ENCODE measurements at places on chromosomes 2 and 18.

DNA sequence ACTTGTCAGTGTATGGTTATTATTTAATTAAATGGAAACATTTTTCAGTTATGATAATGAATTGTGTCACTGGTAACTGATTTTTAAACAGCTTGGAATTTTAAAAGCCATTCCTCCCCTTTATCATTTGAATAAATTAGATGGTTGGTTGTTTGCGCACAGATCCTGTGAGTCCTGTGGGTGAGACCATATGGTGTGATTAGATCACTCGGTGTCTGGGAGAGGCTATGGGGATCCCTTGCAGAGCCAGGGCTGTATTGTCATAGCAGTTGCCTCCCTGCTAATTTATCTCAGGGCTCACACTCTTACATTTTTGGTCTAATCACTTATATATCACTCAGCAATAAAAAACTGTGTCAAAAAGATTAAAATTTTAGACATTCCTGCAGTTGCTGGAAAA lies 133.5 kb downstream of the ASXL3 start:
- DNase-seq, result no peak

DNA sequence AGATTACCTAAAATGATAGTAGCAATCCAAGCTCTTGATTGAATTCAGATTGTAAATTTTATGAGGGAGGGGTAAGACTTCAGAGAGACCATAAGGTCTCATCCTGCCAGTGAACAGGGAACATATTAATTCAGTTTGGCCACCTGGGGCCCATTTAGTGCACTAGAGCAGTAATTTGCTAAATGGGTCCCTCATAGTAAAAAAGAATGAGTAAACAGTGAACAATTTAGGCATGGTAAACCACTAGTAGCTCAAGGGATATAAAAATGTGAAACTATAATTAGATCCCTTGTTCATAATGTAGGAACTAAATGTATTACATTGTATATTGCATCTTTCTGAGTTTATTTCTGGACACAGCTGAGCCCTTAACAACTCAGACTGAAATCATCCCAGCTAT lies 4.9 kb upstream of the PHLPP1 start:
- no peak for DNase-seq

GRCh38 chr2:8310557-8311455 lies 371.1 kb upstream of the ID2 start:
- no peak for DNase-seq

GRCh38 chr2:176161825-176162626 lies 4.9 kb downstream of the HOXD3 start:
- DNase-seq, result no peak

DNA sequence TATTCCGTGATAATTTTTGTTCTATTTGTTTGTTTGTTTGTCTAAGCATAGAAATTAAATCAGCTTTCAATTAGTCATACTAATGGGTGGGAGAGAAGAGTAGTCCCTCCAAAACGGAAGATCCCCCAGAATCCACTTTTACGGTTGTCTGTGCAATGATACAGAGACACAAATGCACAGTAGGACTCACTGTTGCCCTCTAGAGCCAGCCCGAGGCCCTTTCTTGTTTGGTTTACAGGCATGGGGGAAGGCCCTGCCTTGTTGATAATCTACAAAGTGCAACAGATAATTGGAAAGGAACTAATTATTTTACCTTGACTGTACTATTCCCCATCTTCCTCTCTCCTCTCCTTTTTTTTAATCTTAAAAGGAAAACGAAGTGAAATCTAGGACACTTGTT lies 121.1 kb downstream of the ACOXL start:
- DNase-seq, result peak; percentile 27

GRCh38 chr18:6719098-6719846 lies 10.2 kb upstream of the ARHGAP28 start:
- DNase-seq, result no peak

DNA sequence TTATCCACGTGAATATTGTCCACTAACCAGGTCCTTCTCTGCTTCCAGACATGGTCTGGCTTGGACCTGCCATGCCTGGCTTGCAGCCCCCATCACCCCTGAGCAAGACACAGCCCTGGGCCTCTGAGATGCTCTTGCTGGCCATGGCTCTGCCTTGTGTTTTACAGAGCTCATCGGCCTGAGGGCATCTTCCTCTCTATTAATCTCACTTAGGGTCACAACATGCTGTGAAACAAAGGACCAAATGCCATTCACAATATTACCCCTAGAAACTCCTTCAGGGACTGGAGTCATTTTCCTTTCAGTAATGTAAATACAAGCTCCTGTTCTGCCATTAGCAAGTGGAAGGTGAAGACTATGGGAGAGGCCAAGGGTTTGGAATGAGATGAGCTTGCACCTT lies 6.8 kb upstream of the TPO start:
- no peak for DNase-seq

- no peak for DNase-seq
These were observed 23.8 kb upstream of the HPCAL1 start for GRCh38 chr2:10278763-10279471.

GRCh38 chr18:3262234-3263131 lies 550 bp downstream of the MYL12B start:
- peak; percentile 15 for DNase-seq

DNA sequence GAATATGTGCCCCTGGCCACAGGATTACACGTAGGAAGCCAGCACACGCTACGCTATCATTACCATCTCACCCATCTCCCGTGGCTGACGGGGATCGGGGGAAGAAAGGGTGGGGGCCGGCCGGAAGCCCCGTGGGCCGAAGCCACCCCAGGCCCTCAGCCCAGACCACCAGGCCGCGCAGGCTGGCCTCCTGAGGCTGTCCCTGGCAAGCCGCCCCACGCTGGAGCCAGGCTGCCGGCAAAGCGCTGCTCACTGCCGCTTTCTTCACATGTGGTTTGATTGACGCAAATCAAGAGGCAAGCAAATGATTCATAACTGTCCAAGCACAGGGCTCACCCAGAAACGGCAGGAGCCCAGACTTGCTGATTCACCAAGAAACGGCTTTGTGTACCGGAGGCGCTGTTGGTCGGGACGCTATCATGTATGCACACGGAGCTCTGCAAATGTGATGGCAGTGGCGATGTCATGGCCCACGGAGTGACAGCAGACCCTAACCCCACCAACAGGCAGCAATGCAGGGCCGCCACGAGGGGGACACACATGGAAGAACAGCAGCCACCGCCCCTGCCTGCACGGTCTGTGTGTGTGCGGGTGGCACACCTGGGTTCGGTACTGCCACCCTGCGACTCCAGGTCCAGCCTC lies 125.7 kb downstream of the HDAC4 start:
- DNase-seq, result peak; percentile 56

GRCh38 chr2:206641226-206641625 lies 1.1 kb upstream of the FAM237A start:
- DNase-seq, result no peak

- no peak for DNase-seq
These were observed 415.3 kb upstream of the ZEB2 start for GRCh38 chr2:144935191-144935590.

DNA sequence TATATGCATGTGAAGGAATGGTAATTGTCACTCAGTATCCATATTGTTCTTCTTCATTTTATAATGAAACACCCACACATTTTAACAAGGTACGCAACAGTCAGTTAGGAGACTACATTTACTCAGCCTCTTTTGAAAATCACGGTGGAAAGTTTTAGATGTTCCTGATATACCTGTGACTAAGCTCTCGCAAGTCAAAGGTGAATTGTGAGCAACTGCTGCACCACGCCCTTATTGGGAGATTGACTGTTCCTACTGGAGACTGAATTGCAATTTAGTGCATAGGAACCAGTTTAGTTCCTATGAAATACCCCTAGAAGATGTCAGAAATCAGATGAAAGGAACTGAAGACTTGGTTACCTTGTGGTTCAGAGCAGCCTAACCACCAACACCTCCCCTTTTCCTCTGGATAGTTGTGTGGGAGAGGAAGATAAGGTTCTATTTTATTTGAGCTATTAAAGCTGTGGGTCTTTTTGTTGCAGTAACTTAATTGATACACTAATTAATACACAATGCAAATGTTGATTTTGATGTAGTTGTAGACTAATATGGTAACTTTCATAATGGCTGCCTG lies 1280.5 kb upstream of the CDH2 start:
- no peak for DNase-seq

DNA sequence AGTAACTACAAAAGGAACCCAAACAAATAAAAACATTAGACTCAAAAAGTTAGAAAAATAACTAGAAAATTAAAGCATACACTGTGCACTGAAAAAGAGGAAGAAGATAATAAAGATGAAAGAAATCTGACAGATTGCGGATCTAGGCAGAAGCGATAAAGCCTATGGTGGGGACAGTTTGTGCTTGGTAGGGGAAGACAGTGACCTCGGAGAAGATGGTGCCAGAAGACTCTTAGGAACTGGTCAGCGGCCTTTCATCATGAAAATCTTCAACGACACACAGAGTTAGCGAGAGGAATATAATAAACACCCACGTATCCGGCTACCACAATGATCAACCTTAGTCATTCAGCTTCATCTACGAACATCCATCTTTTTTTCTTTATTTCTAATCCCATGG lies 180.5 kb downstream of the HDAC4 start:
- no peak for DNase-seq

- DNase-seq, result no peak
These were observed 138.4 kb upstream of the CCDC68 start for GRCh38 chr18:55097456-55098170.

- no peak for DNase-seq
These were observed 260.8 kb downstream of the CD226 start for GRCh38 chr18:69686861-69687260.

- DNase-seq, result no peak
These were observed 100.1 kb upstream of the MAP4K4 start for GRCh38 chr2:101597347-101597944.

DNA sequence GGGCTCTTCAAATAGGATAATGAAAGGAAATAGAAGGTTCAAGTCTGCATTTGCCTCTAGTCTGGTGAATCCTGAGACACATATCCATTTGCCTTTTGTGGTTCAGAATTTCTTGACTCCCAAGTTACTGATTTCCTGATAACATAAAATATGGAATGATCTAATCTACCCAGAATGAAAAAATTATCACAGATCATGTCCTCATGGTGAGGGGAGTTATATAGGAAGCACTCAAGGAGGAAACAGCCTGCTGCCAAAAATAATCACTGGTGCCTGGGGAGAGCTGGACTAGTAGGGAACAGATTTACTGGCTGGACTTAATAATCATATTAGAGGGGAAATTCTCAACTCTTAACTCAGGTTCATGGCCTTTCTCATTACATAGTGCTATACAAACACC lies 95.5 kb upstream of the STK17B start:
- DNase-seq, result no peak

DNA sequence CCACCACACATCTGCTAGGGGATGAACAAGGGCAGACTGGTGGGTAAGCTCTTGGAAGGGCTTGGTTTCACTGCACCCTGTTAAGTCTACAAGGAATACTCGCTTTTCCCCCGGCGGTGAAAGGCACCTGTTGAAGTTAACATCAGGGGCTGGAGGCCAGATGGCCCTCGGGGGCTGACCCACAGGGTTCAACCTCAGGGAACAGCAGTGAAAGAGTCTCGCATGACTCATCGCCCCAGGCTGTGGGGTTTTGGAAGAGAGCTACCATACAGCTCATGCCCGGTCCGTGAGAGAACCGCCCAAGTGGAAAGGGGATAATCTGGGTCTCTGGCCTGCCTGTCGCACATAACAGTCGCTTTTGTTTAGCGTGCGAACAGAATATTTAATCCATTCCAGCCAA lies 748.0 kb downstream of the DPP10 start:
- no peak for DNase-seq

DNA sequence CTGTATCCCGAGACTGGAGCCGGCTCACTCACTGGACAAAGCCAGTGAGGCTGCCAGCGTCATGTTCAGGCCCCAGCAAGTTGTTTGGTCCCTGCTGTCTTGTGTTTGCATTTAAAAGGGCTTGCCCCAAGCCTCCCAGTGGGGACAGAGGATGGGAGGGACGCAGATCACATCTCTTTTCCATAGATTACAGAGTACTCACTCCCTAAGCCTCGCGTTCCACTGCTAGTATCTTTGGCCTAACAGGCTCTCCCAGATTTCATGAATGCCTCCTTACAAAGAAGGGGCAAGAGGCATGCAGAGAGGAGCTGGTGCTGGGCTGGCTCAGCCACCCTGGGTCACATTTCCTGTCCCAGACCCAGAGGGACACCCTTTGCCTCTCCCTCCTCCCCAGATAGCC lies 59.1 kb downstream of the CMPK2 start:
- DNase-seq, result no peak

DNA sequence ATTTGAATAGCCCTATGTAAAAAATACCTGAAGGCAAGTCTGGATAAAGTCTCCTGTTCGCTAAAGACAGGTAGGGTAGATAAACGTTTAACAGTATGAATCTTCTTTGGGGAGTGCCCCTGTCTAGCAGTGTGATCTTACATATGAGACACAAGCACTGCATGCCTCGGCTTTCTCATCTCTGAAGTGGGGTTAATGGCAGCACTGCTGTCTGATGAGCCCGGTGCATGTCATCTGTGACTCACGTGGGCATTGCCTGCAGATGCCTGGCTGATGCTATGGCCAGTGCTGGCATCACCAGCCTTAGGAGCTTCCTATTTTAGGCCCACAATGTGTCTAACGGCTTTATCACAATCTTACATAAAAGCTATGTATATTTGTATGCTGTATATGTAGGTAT lies 50.1 kb downstream of the GALR1 start:
- DNase-seq, result no peak

GRCh38 chr2:38619458-38620164 lies 16.9 kb upstream of the HNRNPLL start:
- DNase-seq, result no peak

DNA sequence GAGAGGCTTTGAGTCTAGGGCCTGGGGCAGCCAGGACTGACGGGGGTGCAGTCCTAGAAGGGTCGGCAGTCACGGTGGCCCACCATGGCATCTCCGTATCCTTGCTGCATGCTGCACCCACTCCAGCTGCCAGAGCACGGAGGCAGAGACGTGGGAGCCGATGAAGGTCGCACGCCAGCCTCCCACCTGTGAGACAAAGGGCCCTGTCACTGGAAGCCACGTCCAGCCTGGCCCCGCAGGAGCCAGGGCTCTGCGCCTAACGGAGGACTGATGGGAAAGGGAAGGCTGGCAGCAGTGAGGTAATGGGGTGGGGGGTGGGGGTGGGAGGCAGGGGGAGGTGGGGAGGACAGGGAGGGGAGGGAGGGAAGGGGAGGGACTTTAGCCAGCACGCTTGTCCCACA lies 21.9 kb downstream of the ITM2C start:
- no peak for DNase-seq
